Stimulated activated CD8-positive, alpha-beta memory T cell treated with anti-CD3 and anti-CD28 coated beads, Interleukin-7, amount 100 ng/mL, for 48 hours (primary cell): ENCODE measurements at places on chromosomes 2 and 18.

- no peak for DNase-seq
Measured at GRCh38 chr2:190094316-190094871, 31.9 kb upstream of the MSTN start.

GRCh38 chr2:102043560-102043959 is 51.8 kb downstream of the IL1R2 start:
- no peak for DNase-seq

GRCh38 chr2:119983108-119983507 is 29.8 kb upstream of the EPB41L5 start:
- no peak for DNase-seq

- DNase-seq, result no peak
Measured at GRCh38 chr2:139876964-139877363, 1096.8 kb upstream of the NXPH2 start.

DNA sequence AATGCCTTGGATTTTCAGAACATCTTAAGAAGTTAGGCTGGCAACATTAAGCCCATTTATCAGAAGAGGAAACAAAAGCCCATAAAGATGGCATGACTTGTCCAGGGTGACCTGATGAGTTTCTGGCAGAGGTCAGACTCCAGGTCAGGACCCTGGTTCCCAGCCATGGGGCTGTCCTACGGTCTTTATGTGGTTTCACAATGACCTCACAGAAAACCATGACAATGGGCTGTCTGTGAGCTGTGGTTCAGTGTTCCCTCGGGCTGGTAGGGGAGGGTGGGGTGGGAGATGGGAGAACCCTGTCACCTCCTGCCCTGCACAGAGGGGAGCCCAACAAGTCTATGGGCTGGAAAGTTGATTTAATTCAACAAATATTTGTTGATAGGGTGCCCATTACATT is 101.8 kb downstream of the LOXHD1 start:
- no peak for DNase-seq

DNA sequence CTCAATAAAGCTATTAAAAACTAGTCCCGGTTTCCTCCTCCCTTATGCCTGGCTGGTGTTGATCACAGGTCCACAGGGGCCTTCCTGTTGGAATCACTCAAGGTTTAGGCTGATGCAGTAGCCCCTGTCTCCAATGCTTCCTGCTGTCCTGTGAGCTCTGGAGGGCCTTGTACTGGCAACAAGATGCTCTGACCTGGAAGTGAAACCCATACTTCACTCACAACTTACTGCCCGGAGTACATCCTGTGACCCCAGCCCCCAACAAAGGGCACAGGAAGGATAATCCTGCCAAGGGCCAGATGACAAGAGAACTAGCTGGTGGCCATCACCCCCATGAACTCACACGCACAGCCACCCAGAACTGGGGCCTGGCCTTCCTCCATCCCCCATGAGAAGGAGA is 50.3 kb downstream of the ZBTB7C start:
- DNase-seq, result no peak

GRCh38 chr2:56314796-56315195 is 131.0 kb downstream of the CCDC85A start:
- DNase-seq, result no peak
